ENCODE measurements at places on chromosomes 3 and 15.

DNA sequence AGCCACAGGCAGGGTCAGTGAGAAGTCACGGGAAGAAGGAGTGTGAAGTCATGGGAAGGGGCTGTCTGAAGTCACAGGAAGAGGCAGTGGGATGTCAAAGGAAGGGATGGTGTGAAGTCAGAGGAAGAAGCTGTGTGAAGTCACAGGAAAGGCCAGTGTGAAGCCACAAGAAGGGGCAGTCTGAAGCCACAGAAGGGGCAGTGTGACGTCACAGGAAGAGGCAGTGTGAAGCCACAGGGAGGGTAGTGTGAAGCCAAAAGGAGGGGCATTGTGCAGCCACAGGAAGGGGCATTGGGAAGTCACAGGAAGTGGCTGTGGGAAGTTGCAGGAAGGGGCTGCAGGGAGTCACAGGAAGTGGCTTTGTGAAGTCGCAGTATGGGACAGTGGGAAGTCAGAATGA is 35.1 kb downstream of the GASK1A start:
- DNase-seq = no peak

GRCh38 chr3:149273096-149273751 is 51.6 kb upstream of the CP start:
- DNase-seq = no peak

- DNase-seq = no peak
These were observed 41.6 kb downstream of the ZBTB11 start for GRCh38 chr3:101635345-101635744.

GRCh38 chr3:82128271-82128670 is 366.8 kb upstream of the GBE1 start:
- no peak for DNase-seq

- peak; percentile 51 for DNase-seq
These were observed 10.7 kb upstream of the CNTN6 start for GRCh38 chr3:1082108-1082507.

DNA sequence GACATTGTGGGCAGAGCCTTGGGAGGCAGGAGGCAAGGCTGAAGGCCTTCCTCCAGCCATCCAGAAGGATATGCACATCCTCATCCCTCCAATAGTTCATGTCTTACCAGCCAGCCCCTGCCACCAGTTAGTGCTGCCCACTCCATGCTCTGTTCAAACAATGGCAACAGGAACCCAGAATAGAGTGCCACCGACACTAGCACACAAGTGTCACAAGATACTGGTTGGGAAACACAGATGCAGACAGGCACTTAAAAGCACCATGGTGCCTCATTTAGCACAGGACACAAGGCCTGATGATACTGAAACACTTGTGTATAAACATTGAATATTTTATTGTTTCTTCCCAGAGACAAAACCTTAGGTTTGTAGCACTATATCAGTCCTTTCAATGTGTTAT is 56.5 kb upstream of the MYO5C start:
- no peak for DNase-seq

GRCh38 chr15:75785771-75786574 is 57.3 kb upstream of the UBE2Q2 start:
- no peak for DNase-seq

All from dorsolateral prefrontal cortex (tissue), 122 donors.